ENCODE measurements at places on chromosomes 13 and 19.

DNA sequence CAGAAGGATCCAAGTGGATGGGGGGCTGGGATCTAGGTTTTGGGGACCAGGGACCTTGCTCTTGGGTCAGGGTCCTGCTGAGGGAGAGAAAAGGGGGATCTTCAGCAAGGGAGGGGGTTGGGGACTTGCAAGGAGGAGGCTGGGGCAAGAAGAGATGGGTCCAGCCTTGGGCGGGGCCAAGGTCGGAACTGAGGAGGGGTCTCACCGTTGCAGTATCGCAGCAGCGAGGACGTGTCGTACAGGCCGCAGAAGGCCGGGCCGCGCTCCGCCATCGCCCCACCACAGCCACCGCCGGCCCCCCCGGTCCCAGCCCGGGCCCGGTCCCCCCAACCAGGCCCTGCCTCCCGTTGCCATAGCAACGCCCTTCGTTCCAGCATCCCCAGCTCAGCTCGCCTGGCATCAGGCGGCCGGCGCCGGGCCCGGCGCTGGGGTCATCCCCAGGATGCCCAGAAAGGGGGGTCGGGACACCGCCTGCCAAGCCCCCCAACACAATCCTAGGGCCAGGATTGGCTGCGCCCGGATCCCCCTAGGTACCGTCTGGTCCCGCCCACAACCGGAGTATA lies 6.0 kb upstream of the EML2 start:
- DNase-seq = no peak

- no peak for DNase-seq
Measured at GRCh38 chr19:4662812-4663211, 7.3 kb downstream of the MYDGF start.

DNA sequence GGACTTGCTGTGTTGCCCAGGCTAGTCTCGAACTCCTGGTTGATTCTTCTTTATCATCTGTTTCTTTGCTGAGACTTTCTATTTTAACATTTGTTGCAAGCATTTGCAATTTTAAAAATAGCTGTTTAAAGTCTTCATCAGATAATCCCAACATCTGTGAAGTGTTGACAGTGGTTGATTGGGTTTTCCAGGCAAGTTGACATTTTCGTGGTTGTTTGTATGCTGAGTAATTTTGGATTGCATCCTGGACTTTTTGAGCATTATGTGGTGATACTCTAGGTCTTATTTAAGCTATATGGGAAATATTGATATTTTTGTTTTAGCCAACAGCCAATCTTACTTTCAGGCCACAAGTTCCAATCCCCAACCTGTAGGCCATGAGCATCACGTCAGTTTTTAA lies 25.1 kb downstream of the AP1M1 start:
- DNase-seq = no peak

GRCh38 chr19:47229676-47230053 lies 1.3 kb downstream of the BBC3 start:
- DNase-seq = no peak

- no peak for DNase-seq
Measured at GRCh38 chr19:44260343-44260681, 626 bp downstream of the ZNF233 start.

GRCh38 chr19:51319649-51320279 lies 8.3 kb downstream of the IGLON5 start:
- DNase-seq = no peak

GRCh38 chr13:110250258-110250891 lies 56.6 kb downstream of the COL4A1 start:
- DNase-seq = no peak

DNA sequence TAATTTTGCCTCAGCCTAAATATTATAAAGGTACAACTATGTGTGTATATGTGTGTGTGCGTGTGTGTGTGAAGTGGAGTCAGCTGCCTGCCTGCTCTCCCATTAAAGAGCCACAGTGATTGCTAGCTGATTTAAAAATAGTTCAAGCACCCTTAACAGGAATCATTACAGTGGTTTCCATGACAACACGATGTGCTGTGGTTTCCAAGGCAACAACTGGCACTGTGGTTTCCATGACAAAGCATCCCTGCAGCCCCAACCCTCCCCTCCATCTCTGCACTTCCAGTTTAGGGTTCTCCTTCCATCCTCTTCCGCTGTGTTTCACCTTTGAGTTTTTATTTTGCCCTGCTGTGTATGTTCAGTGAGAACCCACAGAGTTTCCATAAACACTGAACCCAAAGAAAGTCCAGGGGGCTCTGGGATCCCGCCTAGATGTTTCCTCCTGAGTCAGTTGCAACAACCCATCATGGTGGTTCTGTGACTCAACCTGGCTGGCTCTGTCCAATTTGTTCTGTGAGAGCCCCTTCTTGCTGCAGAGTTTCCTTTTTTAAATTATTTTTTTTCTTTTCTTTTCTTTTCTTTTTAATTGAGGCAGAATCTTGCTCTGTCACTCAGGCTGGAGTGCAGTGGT lies 7.1 kb upstream of the PNMA8A start:
- no peak for DNase-seq

- DNase-seq = no peak
Measured at GRCh38 chr19:11098327-11098726, 9.1 kb downstream of the LDLR start.

DNA sequence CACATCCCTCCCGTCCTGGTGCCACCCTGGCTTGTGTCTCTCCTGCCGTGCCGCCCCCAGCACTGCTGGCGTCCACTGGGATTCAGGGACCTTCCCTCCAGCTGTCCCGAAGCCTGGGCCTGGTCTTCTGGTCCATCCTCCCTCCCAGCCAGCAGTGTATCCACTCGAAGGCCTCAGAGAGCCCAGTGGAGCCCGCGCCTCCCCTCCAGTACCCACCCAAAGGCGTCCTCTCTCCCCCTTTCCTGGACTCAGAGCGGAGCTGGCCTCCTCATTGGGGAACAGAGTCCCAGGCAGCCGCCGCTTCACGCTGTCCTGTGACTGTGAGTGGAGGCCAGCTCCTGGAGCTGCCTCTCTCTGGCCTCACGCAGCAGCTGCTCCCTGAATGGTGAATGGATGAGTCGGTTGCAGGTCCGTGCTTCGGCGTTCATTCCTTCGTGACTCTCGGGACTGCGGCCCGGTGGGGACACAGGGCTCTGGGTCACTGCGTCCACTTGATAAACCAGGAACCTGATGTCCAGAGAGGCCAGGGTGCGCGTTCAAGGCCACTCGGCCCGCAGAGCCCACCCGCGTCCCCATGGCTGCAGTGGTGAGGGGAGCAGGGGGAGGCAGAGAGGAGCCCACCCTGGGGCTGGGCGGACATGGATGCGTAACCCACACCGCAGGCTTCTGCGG lies 12.1 kb downstream of the ONECUT3 start:
- no peak for DNase-seq

- no peak for DNase-seq
Measured at GRCh38 chr13:77423296-77423695, 96.4 kb upstream of the MYCBP2 start.

- DNase-seq = no peak
Measured at GRCh38 chr19:57078802-57079201, 41.0 kb upstream of the USP29 start.

DNA sequence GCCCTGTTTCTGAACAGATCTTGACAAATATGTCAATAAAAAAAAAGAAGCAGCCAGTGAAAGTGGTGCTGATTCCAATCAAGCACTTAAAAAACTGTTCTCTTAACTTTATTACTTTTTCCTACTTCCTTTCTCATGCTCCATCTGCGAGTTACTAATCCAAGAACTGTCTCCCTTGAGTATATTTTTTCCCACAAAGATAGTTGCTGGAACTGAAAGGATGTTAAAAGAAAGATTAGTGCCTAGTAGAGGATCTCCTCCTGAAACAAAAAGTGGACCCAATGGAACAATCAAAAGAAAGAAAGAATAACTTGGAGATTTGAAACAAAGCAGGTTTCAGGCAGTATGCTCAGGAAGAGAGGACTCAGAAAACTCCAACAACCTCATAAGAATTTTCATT lies 1034.8 kb downstream of the PCDH17 start:
- DNase-seq = no peak

- DNase-seq = no peak
Measured at GRCh38 chr13:97429681-97430081, 4.3 kb upstream of the RAP2A start.

DNA sequence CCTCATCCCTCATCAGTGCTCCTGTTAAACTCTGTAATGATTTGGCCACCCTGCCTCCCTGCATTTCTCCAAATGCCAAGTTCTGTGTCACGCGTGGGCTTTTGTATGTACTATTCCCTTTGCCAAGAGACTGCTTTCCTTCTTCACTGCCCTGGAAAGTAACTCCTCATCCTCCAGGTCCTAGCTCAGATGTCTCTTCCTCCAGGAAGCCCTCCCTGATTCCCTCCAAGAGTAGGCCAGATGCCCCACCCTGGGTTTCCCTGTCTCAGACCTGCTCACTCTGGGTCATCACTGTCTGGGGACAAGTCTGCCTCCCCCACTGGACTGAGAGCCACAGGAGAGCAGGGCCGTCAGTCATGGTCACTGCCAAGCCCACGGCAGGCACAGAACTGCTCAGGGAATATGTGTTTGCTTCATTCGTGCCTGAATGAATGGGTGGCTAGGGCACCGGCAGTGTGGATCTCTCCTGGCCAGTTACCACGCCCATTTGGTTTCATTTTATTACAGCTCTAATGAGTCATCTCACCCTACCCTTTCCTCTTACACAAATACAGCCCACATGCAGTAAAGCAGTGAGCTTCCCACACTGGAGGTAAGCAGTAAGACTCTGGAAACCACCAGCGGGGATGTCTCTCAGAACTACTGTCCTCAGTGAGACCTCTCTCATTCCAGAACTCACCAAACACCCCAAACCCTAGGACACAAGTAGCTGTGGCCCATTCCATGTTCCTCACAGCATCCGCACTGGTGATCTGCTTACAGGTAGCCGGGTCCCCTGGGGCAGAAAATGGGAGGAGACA lies 12.1 kb upstream of the GPR4 start:
- DNase-seq = no peak

GRCh38 chr19:459724-460511 lies 915 bp downstream of the SHC2 start:
- no peak for DNase-seq

DNA sequence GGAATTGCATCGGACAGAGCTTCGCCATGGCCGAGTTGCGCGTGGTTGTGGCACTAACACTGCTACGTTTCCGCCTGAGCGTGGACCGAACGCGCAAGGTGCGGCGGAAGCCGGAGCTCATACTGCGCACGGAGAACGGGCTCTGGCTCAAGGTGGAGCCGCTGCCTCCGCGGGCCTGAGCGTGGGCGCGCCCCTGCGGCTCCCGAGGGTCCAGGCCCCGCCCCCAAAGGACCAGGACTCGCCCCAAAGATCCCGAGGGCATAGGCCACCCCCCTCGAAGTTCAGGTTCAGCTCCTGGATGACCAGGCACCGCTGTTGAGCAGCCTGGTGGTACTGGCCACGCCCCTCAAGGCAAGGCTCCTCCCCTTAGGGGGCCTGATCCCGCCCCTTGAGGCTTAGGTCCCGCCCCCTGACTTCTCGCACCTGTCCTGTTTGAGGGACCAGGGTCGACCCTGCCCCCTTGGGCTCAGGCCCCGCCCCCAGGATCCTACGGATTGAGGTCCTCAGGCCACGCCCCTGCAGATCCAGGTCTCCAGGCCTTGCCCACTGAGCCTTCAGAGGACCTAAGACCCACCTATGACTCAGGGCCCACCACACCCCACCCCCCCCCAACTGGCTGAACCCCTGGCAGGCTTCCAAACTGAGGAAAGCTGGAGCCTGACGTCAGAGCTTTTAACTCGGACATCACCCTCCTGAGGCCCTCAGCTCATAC lies 43.1 kb downstream of the CYP4F22 start:
- DNase-seq = peak; percentile 44

- DNase-seq = no peak
Measured at GRCh38 chr19:15442142-15442920, 7.4 kb downstream of the WIZ start.

DNA sequence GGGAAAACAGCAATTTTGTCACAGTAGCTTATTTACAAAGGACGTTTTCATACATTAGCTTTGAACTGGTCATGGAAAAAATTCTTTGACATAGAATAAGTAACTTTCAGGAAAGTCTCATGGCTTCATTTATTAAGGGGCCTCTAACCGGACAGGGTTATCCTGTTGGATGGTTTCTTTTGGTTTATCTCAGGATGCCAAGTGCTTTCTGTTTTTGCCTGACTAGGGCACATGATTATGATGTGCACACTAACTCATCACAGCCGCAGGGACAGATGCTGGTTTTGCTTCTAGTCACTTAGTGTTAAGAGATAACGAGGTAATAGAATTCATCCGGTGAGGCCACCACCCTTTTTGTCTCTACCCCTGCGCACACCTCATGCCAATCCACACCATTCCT lies 53.0 kb downstream of the TGDS start:
- DNase-seq = no peak

DNA sequence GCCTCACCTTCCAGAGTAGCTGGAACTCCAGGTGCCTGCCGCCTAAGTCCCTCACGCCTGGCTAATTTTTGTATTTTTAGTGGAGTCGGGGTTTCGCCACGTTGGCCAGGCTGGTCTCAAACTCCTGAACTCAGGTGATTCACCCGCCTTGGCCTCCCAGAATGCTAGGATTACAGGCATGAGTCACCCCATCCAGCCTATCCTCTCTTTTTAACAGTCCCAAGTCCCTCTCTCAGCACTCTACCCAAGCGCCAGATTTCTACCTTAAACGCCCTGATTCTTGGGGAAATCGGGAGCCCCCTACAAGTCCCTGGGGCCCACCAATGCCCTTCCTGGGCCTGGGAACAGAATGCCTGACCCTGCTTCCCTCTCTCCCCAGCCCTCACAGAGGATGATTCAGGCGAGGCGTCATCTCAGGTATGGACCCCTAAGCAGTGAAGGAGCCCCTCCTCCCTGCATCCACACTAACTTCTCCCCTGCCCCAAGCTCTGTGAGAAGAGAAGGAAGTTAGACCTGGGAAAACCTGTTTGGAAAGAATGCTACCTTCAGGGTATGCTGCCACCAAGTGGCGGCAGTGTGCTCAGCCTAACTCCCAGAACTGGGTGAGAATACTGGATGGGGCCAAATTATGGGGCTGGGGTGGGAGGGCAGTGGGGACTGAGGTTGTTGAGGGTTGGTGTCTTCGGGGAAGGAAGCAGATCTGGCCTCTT lies 20.8 kb upstream of the EBI3 start:
- DNase-seq = no peak

DNA sequence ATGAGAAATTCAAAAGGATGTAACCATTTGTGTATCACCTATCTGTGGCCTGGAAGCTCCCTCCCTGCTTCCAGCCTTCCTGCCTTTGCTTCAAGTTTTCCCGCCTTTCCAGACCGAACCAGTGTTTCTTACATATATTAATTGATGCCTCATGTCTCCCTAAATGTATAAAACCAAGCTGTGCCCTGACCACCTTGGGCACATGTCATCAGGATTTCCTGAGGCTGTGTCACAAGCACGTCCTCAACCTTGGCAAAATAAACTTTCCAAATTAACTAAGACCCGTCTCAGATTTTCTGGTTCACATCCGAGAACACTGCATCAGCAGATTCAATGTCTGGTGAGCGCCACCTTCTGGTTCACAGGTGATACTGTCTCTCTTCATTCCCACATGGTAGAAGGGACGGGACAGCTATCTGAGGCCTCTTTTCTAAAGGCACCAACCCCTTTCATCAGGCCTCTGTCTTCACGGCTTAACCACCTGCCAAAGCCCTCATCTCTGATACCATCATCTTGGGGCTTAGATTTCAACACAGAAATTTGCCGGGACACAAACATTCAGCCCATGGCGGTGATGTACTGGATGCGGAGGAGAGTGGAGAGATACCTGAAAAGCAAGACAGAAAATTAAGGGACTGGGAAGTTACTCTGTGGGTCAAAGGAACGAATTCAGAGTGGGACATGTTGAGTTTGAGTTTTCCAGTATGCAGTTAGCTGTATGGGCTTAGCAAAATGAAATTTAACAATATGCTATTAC lies 58.7 kb upstream of the PABPC3 start:
- peak; percentile 11 for DNase-seq

GRCh38 chr13:48163061-48163460 lies 68.2 kb upstream of the MED4 start:
- DNase-seq = no peak

GRCh38 chr13:21435687-21436151 lies 23.4 kb downstream of the ZDHHC20 start:
- peak; percentile 36 for DNase-seq
